Activated T-helper 2 cell treated with anti-CD3 and anti-CD28 coated beads, Interferon-gamma antibody, Interleukin-2, Interleukin-4, amounts not matched to agents 10 μg/mL and 5 μg/mL and 100 μg/mL, durations not matched to agents 14 hours and 24 hours and 36 hours (primary cell): ENCODE measurements at places on chromosomes 13 and 19.

- DNase-seq = no peak
These were observed 66.1 kb upstream of the C1QTNF9 start for GRCh38 chr13:24243302-24243701.

GRCh38 chr19:940591-941291 lies 14.9 kb downstream of the ARID3A start:
- no peak for DNase-seq

DNA sequence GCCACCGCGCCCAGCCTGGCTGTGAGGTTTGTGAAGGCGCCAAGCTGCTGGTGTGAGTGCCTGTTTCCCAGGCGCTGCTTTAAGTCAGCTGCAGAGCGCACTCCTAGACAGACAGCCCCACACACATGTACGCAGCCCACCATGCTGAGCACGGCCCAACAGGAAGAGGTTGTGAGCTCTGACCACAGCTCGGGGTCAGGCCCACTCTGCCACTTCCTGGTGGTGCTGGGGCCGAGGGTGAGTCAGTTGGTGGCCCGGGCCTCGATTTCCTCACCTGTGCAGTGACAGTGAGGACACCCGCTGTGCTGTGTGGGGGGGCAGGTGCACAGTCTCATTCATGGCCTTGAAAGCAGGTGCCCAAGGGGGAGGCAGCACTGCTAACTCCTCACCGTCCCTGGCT lies 106.7 kb downstream of the KDM4B start:
- DNase-seq = no peak

DNA sequence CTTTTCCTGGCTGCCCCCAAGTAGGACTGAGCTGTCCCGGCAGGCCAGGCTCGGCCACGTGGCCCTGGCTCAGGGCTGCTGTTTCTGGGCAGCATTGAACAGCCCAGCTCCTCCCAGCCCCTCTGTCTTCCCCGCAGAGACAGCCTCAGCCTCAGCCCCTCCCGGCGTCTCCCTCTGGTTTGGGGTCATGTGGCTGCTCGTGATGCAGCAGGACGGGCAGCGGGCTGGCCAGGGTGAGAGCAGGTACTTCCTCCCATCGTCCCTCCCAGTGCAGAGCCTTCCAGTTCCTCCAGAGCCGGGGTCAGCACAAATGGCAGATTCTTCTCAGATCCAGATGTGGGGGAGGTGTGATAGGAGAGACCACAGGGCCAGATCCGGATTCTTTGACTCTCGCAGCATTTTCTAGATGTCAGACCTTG lies 114.6 kb downstream of the KDM4B start:
- no peak for DNase-seq

- DNase-seq = no peak
These were observed 7.2 kb upstream of the SAE1 start for GRCh38 chr19:47123406-47123805.

DNA sequence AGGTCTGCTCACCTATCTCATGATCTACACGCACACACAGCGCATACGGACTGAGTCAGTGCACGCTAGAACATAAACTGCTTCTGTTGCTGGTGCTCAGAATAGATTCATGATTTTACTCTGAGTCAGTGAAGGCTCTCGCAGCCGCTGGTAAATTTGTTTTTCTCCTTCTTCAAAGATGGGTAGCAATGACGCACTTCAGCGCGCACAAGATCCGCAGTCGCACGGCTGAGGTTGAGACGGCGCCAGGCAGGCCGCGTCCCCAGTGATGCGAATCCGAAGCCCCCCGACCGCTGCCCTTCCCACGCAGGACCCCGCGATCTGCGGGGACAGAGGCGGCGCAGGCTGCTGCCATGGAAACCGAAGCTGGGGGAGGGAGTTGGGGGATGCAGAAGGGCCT lies 103.7 kb upstream of the USP29 start:
- DNase-seq = no peak

DNA sequence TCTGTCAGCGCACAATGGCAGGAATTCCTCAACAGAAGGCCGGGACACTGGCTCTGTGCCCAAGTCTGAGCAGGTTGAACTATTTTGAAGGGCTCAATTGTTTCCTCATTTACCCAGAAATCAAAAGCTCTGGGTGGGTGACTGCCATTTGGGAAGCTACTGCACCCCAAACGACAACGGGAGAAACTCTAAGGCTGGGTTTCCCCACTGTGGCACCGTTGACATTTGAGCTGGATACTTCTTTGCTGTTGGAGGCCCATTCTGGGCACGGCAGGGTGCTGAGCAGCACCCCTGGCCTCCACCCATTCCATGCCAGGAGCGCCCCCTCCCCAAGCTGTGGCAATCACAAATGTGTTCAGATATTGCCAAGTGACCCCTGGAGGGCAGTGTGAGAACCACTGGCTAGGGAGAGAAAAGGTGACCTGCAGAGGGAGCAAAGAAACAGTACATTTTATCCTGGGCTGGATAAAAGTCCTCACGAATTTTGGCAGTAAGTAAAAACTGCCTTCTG lies 62.5 kb downstream of the RFX2 start:
- DNase-seq = no peak

DNA sequence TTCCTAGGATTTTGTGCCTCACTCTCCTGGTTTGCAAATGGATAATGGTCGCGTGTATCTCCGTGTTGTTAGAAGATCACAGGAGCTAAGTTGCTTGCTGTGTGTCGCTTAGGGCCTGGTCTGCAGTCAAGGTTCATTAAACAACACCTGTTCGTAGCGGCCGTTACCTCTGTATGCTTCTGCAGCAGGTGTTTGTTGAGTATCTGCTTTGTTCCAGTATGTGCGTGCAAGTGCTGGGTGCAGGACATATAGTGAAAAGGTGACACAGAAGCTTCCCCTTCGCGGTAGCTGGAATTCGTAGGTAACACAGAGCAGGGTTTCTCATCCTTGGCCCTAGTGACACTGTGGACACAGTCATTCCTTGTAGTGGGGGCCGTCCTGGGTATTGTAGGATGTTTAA lies 5.4 kb downstream of the MED25 start:
- no peak for DNase-seq

DNA sequence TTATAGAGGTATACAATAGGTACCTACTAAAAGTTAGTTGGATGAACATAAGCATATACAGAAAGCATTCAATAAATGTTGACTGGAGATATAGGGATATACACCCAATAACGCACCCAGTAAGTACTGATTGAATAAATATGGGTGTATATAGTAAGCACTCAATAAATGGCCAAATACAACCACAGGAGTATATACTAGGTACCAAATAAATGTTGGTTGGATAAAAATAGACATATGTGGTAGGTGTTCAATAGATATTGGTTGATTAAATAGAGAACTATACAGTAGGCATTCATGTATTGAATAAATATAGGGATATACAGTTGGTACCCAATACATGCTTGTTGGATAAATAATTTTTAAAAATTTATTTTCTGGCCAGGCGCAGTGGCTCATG lies 9.4 kb downstream of the ANGPTL8 start:
- DNase-seq = no peak

GRCh38 chr13:85798556-85798955 lies 663 bp downstream of the SLITRK6 start:
- DNase-seq = no peak

- no peak for DNase-seq
These were observed 70.1 kb downstream of the ITGBL1 start for GRCh38 chr13:101522607-101523006.

DNA sequence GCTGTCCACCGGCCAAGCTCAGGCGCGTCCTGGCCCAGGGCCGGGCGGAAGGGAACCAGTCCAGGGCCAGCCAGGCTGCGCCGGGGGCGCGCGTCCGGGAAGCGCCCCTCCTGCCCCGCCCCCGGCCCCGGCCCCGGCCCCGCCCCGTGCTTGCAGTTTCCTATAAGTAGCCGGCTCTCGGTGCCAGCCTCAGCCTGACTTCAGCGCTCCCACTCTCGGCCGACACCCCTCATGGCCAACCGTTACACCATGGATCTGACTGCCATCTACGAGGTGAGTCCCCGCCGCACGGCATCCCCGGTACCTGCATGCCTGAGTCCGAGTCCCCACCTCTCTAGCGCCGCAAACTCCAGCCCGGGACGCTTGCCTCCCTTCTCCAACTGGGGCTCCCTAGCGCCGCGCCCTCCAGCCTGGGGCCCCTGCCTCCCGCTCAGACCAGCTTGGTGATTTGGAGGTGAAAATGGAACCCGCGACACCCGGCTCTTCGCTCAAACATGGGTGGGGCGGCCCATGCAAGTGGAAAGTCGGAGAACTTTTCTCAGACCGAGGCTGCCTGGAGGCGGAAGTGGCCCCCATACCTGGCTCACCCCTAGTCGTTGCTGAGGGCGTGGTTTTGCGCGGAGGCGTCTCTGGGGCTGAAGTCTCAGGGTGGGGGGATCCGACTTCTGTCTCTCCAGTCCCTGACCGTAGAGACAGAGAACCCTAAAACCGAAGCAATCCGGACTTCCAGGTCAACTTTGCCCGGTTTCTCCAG lies at the start of gene ZFP36:
Gene ZFP36, plus strand, starts transcription at position 192 of the 754 bp plus-strand sequence. Its CDS starts 58 bp downstream, at position 250.
- DNase-seq = peak; percentile 82

DNA sequence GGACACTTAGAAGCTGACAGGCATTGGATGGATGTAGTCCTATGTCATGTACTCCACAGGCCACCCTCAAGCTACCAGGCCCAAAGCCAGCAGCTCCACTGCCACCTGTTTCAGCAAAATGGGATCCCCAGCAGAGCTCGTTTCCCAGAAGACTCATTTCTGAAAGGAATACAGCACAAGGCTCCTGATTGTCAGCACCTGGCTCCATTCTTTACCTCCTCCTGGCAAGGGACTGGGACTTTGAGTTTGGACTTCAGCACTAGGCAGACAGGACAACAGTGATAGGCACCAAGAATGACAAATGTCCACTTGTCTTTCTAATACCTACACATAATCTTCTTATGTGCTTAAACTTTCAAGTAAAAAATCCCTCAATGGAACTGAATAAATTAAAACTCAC lies 150.4 kb upstream of the RXFP2 start:
- no peak for DNase-seq

DNA sequence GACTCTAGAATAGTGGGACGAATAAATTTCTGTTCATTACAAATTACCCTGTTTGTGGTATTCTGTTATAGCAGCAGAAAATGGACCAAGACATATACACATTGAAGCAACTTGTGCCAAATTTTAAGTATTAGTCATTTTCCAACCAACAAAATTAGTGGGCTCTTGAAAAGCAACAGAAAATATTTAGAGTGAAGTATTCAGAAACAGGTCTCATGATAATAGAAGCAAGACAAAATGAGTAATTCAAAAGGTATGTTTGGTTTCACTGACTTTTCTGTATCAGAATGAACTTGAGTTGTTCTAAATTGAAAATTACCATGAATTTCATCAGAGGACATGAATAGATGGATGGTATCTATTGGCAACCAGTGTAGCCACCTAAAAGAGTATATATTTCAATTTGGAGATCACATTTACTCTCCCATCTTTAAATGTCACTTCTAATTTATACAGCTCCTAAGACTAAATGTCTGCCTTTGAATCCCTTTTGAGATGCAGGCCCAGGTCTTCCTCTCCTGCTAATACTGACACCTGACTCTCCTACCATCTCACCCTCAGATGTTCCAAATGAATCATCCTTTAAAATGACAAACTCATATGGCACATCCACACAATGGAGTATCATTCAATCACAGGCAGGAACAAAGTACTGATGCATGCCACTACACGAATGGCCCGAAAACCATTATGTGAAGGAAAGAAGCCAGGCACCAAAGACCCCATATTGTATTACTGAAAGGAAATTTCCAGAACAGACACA lies 40.7 kb upstream of the DOCK9 start:
- no peak for DNase-seq

DNA sequence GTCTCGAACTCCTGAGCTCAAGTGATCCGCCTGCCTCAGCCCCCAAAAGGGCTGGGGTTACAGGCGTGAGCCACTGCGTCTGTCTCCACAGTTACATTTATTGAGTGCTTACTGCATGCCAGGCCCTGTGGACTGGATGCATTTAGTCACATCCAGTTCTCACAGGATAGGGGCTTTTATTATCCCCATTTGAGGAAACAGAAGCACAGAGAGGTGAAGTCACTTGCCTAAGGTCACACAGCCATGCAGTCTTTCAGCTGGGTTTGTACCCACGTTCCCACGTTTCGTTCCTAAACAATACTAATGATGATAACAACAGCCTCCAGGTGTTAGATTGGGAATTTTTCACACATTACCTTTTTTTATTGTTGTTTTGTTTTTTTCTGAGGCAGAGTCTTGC lies 9.1 kb upstream of the EBI3 start:
- no peak for DNase-seq

- DNase-seq = no peak
These were observed 9.6 kb downstream of the DNASE2 start for GRCh38 chr19:12871681-12872080.

GRCh38 chr19:7355151-7355820 lies 6.5 kb downstream of the ARHGEF18 start:
- no peak for DNase-seq

DNA sequence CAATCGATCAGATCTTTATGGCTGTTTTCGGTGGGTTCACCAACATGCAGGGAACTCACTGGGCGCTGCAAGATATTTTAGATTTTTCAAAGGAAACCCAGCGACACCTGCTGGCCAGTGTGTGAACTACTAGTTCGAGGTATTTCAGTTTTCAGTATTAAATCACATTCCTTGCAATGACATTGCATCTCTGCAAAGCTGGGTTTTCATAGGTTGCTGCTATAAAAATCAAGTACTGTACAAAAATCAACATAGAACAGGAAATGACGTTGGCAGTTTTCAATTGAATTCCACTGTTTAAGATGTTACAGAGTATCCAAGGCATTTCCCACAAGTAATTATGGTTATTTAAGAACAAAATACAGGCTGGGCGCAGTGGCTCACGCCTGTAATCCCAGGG lies 17.6 kb downstream of the LIG1 start:
- peak; percentile 40 for DNase-seq

- DNase-seq = no peak
These were observed 292.4 kb downstream of the EFNB2 start for GRCh38 chr13:106243011-106243565.

GRCh38 chr13:51488212-51488611 lies 35.4 kb upstream of the INTS6 start:
- no peak for DNase-seq

- no peak for DNase-seq
These were observed 3.0 kb downstream of the MZF1 start for GRCh38 chr19:58569943-58570670.

DNA sequence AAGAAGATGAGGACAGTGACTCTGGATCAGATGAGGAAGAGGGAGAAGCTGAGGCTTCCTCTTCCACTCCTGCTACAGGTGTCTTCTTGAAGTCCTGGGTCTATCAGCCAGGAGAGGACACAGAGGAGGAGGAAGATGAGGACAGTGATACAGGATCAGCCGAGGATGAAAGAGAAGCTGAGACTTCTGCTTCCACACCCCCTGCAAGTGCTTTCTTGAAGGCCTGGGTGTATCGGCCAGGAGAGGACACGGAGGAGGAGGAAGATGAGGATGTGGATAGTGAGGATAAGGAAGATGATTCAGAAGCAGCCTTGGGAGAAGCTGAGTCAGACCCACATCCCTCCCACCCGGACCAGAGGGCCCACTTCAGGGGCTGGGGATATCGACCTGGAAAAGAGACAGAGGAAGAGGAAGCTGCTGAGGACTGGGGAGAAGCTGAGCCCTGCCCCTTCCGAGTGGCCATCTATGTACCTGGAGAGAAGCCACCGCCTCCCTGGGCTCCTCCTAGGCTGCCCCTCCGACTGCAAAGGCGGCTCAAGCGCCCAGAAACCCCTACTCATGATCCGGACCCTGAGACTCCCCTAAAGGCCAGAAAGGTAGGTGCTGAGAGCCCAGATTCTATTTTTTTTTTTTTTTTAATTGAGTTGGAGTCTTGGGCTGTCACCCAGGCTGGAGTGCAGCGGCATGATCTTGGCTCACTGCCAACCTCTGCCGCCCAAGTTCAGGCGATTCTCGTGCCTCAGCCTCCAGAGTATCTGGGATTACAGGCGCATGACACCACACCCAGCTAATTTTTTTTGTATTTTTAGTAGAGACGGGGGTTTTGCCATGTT lies 2.3 kb downstream of the PPP1R15A start:
- peak; percentile 24 for DNase-seq

- no peak for DNase-seq
These were observed 525.8 kb downstream of the MYO16 start for GRCh38 chr13:109154966-109155761.
